ENCODE measurements at places on chromosomes 7 and 10.

GRCh38 chr7:116679500-116679899 lies 7.5 kb downstream of the MET start:
- no peak for DNase-seq

- DNase-seq, result no peak
Observed at GRCh38 chr7:34457329-34457728, 200.7 kb upstream of the NPSR1 start.

- DNase-seq, result no peak
Observed at GRCh38 chr7:142139597-142140400, 28.3 kb downstream of the MGAM2 start.

DNA sequence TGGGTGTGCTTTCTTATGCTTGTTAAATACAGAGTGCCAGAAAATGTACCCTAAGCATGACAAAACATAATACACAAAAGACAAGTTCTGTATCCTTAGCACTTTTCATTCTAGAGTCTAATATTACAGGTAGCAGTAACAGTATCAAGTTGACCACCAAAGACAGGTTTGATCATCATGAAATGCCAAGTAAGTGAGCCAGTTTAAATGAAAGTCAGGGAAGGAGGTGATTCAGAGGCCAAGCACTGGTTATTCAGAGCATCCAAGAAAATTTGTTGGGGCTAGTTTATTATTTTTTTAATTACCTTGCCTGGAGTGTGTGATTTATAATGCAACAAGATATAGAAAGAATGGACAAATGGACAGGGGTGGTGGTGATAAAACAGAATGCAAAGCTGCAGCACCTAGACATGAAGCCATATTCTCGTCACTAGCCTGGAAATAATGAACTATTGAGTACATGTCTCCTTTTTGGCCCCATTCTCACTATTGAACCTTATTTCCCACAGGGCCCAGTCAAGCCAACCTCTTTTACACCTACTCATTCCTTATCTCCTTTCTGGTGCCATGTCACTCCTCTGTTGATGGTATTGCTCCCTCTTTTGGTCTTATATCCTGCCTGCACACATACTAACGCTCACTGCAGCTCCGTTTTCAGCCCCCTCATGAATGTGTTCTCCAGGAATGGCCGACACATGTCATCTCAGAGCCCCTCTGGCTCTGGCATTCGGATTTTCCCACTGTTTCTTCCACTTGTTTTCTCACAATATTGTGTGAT lies 78.6 kb upstream of the GLCCI1 start:
- DNase-seq, result no peak

DNA sequence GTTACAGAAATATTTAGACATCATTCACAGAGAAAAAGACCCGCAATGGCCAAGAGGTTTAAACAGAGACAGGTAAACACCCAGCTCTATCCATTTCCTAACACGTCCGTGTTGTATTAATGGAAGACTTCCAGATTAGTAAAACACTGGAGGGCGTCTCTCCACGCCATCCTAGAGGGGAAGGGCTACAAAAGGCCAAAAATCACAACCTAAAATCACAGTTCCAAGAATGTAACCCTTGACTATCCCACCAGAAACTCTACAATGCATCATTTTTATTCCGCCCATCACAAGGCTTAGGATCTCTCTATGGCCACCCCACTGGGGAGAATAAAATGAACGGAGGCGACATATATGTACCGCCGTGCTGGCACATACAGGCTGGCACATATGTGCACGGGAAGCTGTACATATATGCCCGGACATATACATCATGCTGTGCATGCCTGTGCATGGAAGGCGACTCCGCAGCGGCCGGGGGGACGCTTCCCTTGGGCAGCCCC lies 734 bp downstream of the PCLO start:
- no peak for DNase-seq

DNA sequence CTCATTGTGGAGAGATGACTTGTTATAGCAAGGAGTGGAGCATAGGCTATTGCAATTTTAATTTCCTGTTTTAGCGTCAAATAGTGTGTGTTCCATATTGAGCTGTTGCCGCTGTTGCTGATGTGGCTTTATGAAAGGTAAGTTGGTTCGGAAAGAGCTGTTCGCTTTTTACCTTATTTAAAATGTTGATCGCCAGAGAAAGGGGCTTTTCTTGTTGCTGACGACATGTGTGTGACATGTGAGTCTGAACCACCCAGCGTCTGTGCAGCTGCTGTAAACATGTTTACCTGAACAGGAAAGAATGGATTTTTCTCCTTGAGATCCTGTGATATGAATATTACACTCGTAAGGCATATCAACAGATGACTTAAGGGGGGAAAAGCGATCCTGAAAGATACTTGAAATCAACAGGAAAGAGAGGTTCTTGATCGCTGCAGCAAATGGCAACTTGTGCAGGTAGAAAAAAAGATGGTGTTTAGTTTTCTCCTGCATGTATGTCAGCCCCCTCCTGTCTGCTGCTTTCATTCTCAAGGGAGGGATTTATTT lies 2.5 kb downstream of the ZEB1 start:
- peak; percentile 10 for DNase-seq

GRCh38 chr7:117946151-117946633 lies 73.0 kb upstream of the CTTNBP2 start:
- no peak for DNase-seq

GRCh38 chr10:114974625-114975024 lies 36.6 kb downstream of the TRUB1 start:
- no peak for DNase-seq

DNA sequence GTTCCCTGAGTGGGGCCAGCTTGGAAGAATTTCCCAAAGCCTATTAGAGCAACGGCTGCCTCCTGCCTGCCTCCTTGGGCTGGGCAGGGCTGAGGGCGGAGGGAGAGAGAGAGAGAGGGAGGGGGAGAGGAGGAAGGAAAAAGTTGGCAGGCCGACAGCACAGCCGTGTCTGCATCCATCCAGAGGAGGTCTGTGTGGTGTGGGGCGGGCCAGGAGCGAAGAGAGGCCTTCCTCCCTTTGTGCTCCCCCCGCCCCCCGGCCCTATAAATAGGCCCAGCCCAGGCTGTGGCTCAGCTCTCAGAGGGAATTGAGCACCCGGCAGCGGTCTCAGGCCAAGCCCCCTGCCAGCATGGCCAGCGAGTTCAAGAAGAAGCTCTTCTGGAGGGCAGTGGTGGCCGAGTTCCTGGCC lies at the start of gene AQP1:
Gene AQP1 (plus strand): TSS at position 293 of the 409 bp plus-strand sequence. CDS start 57 bp downstream, at position 350.
- no peak for DNase-seq

GRCh38 chr10:48550977-48551376 lies 53.9 kb downstream of the ARHGAP22 start:
- DNase-seq, result no peak

GRCh38 chr10:77049896-77050295 lies 587.7 kb downstream of the KCNMA1 start:
- DNase-seq, result no peak

- no peak for DNase-seq
Observed at GRCh38 chr7:46739518-46740234, 818.6 kb upstream of the IGFBP3 start.
